ENCODE measurements at places on chromosomes 3 and 15. TPM values are rescaled to one million over a fixed set of nuclear protein-coding genes. Genes with fewer than 3 reads are reported as not detected.

DNA sequence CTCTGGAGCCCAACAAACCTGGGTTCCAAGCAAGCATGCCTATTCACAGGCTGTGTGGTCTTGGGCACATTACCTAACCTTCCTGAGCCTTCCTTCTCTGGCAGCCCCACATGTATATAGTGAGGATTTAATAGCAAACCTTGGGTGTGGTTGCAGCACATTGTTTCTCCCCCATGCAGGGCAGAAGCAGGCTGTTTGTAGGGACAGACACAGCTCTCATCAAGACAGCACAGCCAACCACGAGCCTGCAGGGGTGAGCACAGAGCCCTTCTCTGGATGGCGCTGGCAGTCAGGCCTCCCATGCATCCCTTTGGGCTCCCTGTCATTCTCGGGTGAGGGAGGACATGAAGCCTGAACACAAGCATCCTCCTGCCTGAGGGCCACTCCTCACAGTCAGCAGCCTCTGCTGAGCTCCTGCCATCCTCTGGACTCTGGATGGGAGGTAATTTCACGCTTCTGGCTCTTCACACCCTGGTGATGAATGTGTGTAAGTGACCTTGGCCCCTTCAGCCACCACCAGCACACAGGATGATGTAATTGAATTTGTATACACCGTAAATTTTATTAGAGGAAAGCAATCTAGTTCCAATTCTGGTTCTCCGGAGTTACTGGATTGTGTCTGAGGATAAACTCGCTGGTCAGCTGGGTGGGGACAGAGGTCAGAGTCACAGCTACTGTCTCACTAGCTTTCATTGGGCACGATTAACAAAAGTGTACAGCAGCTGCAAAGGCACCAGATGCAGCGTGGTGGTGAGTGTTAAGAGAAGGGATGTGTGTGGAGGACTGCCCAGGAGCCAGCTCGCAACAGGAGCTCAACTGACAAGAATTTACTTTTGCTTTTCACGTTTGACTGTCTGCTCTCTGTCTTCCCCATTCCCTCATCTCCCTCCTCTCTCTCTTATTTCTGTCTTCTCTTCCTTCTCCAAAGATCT, 118.1 kb downstream of the CLSTN2 start:
- DNase-seq: no peak

- DNase-seq: no peak
Measured at GRCh38 chr3:135650309-135650708, 315.2 kb upstream of the PPP2R3A start.

- no peak for DNase-seq
Measured at GRCh38 chr3:100588251-100588650, 21.1 kb upstream of the ADGRG7 start.

- DNase-seq: no peak
Measured at GRCh38 chr15:45586601-45587094, 531 bp upstream of the BLOC1S6 start.

GRCh38 chr3:172461530-172462138, 13.4 kb upstream of the GHSR start:
- peak; percentile 35 for DNase-seq

GRCh38 chr3:138197058-138197457, 10.0 kb downstream of the ARMC8 start:
- peak; percentile 36 for DNase-seq

ACTC1 gene
- total RNA-seq: under 0.01 TPM

GRCh38 chr3:128875556-128876120, 3.8 kb upstream of the ACAD9 start:
- DNase-seq: no peak

DNA sequence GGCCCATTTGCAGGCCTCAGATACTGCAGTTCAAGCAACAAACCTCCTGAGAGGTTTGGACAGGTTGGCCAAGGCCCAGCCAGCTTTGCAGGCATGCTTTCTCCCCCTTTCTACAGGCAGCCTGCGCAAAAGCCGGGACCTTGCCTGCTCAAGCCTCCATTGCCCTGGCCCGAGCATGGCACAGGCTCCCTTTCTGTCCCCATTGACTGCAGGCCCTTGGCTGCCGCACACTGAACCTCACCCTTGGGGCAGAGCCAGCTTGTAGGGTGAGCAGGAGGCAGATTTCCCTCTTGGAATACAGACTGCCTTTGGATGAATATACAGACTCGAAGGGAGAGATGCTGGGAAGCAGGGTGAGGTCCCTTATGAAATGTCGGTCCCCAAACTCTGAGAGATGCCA, 461.7 kb upstream of the PROK2 start:
- no peak for DNase-seq

DNA sequence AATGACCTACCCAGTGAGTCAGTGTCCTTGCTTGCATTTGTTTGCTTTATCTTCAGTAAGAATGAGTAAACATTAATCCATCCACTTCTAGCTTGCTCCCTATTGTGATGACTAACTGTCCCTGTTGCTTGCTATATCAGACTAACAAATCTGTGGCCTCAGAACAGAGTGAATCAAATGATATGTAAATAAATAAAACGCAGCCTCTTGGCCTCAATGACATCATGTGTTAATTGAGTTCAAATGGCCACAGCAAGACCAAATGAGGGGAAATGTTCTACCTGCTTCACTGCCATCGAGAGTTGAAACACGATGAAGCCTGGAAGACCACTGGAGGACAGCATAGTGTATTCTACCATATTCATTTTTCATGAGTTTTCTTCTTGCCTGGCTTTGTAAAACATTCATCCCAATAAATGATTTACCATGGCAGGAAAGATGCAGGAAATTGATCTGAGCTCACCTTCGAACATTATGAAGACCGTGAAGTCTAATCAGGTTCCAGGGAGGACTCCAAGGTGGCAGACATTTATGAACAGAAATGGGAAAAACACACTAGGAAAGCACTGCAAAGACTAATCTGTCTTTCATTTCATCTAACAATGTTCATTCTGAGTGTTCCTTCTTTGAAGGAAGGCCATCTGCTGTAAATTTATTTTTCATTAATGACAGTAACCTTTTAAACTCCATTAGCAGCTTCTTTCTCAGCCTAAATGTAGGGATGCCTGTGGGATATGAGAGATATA, 1144.5 kb downstream of the TUSC7 start:
- DNase-seq: peak; percentile 53

GRCh38 chr3:197734667-197735318, 1.9 kb downstream of the RUBCN start:
- DNase-seq: no peak

- no peak for DNase-seq
Measured at GRCh38 chr3:108468577-108468976, 41.8 kb downstream of the MYH15 start.

DNA sequence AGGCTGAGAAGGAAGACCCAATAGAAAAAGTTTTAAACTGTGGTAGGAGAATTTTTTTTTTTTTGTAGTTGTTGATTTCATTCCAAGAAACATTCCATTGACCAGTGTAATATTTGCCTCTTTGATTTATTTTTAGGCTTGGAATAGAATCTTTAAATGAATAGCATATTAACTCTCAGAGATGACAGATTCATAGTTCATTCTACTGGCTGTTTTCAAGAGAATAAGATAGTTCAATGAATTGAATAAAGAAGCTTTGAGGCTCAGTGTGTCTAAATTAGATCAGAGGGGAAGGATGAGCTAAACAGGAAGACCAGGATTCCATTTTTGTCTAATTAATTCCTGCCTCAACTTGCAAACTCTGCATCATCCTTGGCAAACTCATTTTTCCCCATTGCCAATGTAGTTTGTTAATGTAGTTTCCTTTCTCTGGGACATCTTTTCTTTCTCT, 98.4 kb downstream of the NAALADL2 start:
- DNase-seq: no peak

- peak; percentile 69 for DNase-seq
Measured at GRCh38 chr15:63052961-63053698, 10.6 kb downstream of the TPM1 start.

Measured in fibroblast of villous mesenchyme (primary cell).